CD4-positive, alpha-beta T cell treated with Interleukin-17A for 1 hour (primary cell): ENCODE measurements at places on chromosomes 6 and 20.

DNA sequence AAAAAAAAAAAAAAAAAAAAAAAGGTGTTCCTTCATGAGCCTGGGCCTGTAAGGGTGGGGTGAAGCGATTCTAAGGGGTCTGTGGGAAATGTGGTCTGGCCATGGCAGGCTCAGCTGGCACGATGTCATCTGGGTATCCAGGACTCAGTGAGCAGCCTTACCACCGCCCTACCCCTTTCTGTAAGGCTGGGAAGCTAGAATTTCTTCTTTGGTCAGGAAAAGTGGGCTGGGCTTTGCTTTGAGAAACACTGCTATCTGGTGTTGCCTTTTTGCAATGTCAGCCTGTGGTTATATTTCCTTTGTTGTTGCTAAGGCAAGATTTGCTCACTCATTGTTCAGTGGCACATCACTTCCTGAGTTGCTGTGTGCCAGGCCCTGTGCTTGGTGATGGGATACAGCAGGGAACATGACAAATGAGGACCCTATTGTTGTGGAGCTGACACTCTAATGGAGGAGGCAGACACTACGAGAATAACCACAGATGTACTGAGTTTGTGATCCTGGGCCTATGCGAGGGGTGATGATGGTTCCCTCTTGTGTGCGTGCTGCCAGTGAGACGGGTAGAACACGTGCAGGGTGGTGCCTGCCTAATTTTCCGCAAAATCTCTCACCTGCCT lies 45.9 kb upstream of the ZNFX1 start:
- DNase-seq = peak; percentile 63

GRCh38 chr6:156777577-156778453 lies 637 bp downstream of the ARID1B start:
- peak; percentile 71 for DNase-seq

GRCh38 chr20:36110994-36111393 lies 43.5 kb upstream of the EPB41L1 start:
- DNase-seq = no peak

- no peak for DNase-seq
Measured at GRCh38 chr6:151084275-151084674, 155.5 kb upstream of the AKAP12 start.

DNA sequence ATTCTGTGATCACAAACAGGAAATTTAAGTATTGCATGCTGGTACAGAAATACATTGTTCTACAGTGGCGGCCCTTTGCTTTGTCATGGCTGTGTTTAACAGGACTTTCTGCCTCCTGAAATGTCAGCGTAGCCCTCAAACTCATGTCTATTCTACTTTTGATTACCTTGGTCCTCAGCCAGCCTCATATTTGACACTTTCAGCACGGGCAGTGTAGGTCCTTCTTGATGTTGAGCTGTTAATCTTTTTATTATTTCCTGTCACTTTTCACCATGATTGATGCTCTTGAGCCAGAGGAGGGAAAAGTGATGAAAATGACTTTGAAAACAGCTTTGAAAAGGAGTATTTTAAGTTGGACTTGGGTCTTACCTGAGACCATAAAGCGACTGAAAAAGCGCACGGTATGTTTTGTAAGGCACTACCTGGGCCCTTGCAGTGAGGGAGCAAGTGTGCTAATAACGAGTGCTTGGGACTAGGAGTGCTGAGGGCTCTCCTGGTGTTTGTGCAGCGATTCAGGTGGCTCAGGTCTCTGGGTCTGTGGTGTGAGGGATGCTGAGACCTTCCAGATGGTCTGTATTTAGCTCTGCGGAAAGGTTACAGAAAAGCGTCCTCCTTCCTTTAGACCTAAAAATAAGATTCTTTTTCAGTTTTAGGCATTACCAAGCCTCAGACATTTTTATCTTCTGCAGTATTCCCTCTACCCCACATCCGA lies 45.2 kb upstream of the RREB1 start:
- no peak for DNase-seq

- no peak for DNase-seq
Measured at GRCh38 chr6:111417946-111418345, 65.1 kb downstream of the REV3L start.

- no peak for DNase-seq
Measured at GRCh38 chr6:146335336-146335735, 208.3 kb upstream of the RAB32 start.

- no peak for DNase-seq
Measured at GRCh38 chr6:142009647-142010046, 123.1 kb upstream of the GJE1 start.

DNA sequence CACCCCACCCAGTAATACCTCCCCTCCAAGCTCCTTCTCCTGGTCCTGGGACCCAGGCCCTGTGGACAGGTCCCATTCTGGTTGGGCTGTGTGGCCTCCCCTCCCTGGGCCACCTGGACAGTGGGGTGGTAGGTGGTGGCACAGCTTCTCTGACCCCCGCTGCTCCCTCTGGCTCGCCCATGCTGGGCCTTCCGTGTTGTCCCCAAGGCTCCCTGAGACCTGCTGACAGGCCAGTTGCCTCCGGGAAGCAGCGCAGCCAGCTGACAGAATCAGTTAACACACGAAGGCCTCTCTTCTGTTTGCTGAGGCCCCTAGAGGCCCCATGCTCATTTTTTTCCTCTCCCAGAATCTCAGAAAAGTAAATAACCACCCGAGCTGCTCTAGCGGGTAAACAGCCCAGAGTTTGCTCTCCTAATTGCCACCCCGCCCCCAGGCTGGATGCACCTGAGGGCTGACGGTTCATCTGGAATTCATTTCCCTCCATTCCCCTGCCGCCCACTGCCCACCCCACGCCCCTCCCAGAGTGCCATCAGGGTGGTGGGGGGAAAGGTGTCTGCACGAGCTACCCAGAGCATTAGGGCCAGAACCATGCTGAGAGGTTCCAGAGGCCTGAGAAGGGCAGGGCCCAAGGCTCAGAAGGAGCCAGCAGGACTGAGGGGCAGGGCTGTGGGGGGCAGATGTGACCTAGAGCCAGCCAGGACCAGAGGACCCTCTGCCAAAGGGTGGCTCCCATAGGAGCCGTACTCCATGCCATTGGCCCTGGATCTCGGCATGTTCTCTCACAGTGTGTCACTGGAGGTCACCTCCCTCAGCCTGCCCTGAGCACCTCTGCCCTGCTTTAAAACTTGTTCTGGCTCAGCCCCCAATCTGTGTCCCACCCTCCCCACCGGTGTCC lies 157.5 kb downstream of the GRM4 start:
- DNase-seq = no peak

GRCh38 chr20:49290608-49291191 lies 12.8 kb upstream of the ZNFX1 start:
- no peak for DNase-seq

DNA sequence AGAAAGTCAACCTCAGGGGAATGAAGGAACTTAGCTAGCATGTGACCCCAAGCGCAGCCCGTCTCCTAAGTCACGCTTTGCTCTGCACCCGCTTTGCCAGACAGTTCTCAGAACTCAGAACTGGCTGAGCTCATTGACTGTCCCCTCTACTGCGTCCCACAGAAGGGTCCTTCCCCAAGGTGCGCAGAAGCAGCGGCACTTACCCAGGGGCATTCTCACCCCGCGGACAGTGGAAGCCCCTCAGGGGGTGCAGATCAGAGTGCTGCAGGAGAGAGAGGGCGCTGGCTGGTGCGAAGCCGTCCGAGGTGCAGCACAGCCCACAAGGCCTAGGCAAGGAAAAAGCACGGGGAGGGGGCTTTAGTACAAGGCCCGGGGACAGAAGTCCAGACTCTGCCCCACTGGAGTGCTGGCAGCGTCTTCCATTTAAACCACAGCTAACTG lies 807 bp downstream of the SNHG17 start:
- DNase-seq = peak; percentile 31

- DNase-seq = no peak
Measured at GRCh38 chr6:76790045-76790796, 673.1 kb downstream of the HTR1B start.

- DNase-seq = no peak
Measured at GRCh38 chr6:130417951-130418350, 52.1 kb downstream of the TMEM200A start.

DNA sequence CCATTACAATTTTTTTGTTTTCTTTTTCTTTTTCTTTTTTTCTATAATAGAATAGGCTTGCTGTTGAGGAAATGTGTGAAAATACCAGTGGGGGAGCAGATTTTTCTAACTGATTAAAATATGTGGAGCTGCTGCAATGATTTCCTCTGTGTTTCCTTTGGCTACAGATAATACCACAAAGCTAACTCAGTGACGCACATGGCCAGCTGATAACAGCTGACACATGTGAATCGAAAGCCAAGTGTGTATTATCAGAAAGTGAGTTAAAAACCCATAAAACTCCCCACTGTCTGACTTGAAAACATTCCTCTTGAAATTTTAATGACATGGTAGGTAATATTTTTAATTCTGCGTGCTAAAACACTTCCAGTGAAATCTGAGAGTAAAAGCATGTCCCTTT lies 70.8 kb upstream of the AHI1 start:
- DNase-seq = peak; percentile 56

DNA sequence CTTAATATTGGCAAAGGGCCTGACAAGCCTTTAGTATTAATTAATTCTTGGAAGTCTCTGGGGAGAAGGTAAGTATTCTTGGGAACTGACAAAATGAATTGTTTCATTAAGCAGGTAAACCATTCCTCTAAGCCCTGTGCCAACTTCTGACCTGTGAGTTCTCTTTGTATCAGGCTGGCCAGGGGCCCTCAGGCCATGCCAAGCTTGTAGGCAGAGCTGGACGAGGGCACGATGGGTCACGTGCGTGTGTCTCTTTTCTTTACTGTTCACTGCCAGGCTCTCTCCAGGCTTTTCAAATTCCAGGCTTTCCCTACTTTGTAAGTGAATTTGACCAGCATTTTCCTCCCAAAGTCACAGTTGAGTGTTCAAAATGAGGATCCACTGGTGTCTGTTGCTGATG lies 112.4 kb downstream of the NRN1 start:
- DNase-seq = no peak

DNA sequence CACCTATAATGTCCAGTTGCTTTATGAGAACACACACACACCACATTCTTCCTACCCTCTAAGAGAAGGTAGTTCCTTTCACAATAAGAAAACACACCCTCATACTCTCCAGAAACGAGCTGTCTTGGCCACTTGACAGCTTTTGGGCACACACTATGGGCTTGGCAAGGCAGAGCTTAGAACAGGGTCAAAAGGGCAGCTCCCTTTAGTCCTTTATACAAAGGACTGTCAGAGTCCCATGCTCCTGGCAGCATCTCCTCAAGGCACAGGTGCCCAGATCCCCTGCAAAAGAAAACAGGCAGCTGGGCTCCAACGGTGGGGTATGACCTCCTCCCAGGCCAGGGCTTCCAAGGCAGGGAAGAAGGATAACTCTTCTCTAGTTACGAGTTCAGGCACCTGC lies 4.9 kb upstream of the LYRM2 start:
- DNase-seq = no peak

DNA sequence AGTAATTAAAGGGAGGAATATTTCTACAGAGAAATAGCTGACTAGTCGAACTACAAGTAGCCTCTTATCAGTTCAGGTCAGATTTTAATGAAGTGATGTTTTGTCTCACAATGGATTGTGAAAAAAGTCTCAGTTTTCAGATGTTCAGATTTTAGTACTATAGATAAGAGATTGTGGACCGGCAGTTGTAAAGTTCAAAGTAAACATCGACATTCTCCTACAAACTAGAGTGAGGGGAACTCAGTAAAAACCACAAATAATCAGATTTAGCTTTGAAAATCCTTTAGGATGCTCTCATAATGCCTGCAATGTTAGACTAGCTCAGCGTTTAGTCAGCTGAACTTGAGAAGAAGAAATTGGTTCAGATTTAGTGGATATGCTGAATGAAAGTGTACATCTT lies 39.9 kb downstream of the RCAN2 start:
- DNase-seq = no peak

DNA sequence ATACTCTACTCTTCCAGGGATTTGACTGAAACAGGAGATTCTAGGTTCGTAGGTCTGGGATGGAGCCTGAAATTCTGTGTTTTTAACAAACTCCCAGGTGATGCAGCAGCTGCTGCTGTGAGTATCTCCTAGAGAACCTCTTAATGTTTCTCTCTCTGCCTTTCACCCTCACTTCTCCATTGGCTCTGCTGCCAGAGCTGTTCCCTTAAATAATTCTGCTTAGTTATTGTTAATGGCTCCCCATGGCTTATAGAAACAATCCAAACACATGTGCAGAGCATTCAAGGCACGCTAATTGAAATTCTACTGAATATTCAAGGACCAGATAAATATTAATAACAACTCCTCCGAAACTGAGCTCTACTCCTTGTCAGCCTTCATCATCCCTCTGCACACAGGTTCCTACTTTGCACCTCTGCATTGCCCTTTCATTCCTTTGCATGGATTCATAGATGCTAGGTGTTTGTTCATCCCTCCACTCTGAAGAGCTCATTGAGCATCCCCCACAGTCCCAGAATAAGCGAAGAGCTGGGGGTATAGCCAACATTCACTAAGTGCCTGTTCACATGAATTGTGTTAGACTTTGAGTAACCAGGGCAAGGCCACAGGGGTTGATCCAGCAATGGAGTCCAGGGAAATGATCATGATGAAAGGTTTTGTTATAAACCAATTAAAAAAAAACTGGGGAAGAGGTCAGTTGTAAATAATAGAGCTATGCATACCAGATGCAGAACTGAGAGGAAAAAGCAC lies 488.4 kb upstream of the JAG1 start:
- DNase-seq = no peak

DNA sequence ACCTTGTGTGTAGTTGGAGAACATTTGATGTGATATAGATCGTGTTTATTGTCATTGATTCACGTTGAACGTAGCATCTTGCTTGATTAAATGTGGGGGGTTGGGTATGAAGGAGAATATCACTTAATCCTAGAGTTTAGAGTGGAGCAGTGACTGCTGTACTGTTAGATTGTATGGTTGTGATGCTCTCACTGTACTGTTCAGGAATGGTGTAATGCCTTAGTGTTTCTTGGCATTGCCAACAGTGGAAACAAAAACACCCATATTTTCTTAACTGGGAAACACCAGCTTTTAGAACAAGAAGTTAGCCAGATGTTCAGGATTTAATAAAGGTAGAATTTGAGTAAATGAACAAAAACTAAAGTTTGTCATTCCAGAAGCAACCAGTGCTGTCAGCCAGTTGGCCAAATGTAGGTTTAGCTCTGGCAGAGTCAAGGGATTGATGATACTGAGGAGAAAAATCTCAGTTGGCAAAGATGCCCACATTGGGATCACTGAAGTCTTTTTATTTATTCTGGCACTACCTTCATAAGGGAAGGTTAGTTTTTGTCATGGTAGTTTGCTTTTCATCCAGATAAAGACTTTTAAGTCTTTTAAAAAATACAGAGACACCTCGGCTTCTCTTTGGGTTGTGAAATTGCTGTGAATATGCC lies 129.9 kb downstream of the JARID2 start:
- DNase-seq = no peak

DNA sequence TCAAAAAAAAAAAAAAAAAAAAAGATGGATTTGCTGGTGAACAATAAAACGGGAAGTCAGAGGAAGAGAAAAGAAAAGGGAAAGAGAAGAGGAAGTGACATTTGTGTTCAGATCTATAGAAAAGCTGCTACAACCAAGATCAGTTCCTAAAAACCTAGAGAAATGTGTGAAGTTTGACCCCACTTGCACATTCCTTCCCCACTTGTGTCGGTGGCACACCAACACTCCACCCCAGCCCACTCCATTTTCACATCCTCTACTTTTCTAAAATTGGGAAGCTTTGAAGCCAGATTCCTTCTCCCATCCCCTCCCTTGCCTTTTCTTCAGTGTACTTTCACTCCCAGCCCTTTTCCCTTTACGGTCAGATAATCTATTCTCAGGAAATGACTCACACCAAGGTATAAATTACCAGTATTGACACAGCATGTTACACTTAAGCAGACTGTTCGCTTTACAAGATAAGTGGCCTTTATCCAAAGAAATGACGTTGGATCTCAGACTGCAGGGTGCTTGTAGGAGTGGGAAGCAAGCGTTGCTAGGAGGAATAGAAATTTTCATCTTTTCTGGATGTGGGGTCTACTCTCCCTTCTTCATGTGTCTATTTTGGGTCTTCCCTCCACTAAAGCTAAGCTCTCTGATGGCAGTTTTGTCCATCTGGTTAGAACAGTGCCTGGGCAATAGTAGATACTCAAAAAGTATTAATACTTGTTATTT lies 92.5 kb upstream of the ADGRF1 start:
- DNase-seq = no peak
